ENCODE measurements at places on chromosomes 4 and X.

GRCh38 chr4:58261526-58261925 lies 1151.3 kb upstream of the IGFBP7 start:
- DNase-seq = no peak

GRCh38 chr4:26267087-26267486 lies 53.7 kb upstream of the RBPJ start:
- no peak for DNase-seq

DNA sequence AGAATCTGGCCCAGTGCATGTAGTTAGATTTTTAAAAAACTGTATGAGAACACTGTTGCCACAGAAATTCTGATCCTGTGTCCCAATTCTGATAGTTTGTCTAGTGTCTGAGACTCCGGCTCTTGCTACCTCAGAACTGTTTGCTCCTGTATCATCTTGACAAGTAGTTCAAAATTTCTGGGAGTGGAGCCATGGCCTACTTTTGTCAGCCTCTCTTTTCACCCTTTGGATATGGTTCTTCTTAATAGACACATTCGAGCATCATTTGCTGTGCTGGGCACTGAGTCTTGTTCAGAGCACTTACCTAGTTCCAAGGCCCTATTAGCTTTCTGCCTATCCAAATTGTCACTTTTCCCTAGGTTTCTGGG lies 46.9 kb downstream of the ATP10D start:
- DNase-seq = no peak

DNA sequence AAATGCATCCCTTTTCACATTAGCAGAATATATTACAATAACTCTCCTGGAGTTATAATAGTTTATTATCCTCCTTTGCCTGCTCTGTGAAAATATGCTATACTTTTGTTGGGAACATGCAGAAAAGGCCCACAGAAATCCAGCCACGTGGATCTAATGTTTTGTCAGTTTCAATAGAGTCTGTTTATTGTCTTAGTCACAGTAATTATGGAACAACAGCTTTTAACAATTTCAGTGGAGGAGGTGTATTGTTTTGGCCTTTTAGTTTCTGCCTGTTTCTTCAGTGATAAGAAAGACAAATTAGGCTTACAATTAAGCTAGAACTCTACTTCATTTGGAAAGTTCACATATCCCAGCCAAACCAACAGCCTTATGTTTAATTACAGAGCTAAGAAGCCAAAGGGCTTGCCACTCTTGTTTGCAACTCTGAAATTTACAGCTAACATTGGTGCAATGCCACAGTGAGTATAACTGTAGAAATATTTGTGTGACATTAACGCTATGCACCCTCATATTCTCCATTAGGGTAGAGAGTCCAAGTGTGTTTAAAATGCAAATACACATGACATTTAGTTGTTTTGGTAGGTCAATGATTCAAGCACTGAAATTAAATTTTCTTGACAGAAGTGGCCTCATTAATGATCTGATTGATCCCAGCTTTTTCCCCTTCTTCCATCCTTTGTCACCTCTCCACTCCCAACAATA lies 175.8 kb downstream of the USP46 start:
- DNase-seq = no peak

GRCh38 chr4:106019771-106020170 lies 124.5 kb downstream of the NPNT start:
- DNase-seq = no peak

GRCh38 chrX:18075603-18076002 lies 145.1 kb downstream of the BEND2 start:
- no peak for DNase-seq

DNA sequence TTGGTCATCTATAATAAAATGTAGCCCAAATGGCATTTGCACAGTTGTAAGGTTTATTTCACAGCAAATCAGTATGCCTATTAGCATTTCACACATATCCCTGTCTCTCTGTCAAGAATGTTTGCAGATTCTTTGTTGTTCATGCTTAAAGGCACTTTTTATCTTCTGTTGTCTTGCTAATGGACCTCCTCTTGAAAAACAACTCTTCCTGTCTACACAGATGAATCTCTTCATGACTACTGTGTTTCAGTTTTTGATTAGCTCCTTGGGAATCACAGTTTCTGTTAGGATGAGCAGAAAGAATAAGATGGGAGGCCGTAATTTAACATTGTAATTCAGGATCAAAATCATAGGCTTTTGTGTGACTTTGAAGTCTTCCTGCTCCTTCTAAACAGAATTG lies 35.5 kb upstream of the SLC4A4 start:
- no peak for DNase-seq

- DNase-seq = no peak
These were observed 5.7 kb downstream of the MAGEA1 start for GRCh38 chrX:153184787-153185186.

- DNase-seq = no peak
These were observed 7.6 kb upstream of the SYTL5 start for GRCh38 chrX:37998586-37999262.

DNA sequence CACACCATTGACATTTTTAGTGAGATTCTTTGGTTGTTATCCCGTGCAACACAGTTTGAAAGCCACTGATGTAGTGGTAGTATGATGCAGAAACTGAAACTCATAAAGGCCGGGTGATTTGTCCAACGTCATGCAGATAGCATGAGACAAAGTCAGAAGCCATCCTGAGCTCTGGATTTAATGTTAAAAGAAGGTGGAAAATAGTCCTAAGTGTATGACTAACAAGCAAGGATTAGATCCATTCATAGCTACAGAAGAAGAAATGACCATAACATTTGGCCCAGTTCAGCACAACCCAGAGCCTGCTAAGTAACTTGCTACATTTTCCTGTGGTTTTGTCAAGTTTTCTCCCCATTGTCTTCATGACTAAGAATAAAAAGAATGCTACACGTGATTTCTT lies 142.4 kb downstream of the AMELX start:
- no peak for DNase-seq

Data from activated T-helper 1 cell treated with anti-CD3 and anti-CD28 coated beads, Interleukin-2, amount 50 U/mL, for 16 hours (primary cell).